GM20000 (cell line): ENCODE measurements at places on chromosomes 13 and 19.

GRCh38 chr19:4360641-4361151, 17.3 kb downstream of the MPND start:
- no peak for DNase-seq

- no peak for DNase-seq
Measured at GRCh38 chr13:34391076-34391475, 551.0 kb upstream of the NBEA start.

GRCh38 chr13:86882107-86882506, 789.1 kb upstream of the SLITRK5 start:
- no peak for DNase-seq

DNA sequence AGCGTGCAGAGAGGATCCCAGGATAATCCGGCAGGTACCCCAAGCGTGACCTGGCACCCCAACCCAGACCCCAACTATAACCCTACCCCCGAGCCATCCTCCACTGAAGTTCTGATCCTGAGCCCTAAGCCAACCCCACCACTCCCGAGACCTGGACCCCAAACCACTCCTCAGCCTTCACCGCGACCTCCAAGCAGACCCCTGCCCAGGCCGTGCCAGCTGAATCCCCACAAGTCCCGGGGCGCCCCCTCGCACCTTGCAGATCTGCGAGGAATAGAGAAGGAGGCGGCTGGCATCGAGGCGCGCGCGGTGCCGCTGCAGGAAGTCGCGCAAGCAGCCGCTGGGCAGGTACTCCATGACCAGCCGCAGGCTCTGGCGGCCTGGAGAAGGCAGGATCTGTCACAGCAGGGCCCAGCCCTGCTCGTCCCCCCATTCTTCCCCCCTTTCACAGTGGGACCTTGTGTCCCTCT, 10.1 kb upstream of the INSL3 start:
- DNase-seq: no peak

- DNase-seq: peak; percentile 71
Measured at GRCh38 chr19:46265217-46265828, 31.5 kb upstream of the HIF3A start.

DNA sequence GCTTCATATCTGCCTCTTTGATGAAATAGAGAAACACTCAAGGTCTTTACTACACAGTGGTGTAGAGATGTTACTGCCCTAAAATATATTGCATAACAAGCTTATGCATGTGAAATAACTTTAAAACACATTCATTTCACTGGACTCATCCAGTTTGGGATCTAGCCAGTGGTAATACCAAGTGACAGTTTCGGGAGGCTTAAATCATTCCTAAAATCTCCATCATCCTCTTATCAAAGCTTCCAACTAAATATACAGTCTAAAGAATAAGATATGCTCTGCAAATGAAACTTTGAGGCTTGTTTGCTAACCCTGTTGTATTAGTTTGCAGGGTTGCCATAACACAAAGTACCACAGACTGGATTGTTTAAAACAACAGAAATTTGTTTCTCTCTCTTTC, 52.8 kb downstream of the THSD1 start:
- DNase-seq: no peak
